ENCODE measurements at places on chromosomes 2 and 18.
A peak's percentile ranks its signal among the peaks of the same experiment; 100 is the strongest.

GRCh38 chr18:33583901-33584300, 5.9 kb downstream of the ASXL3 start:
- DNase-seq = no peak

DNA sequence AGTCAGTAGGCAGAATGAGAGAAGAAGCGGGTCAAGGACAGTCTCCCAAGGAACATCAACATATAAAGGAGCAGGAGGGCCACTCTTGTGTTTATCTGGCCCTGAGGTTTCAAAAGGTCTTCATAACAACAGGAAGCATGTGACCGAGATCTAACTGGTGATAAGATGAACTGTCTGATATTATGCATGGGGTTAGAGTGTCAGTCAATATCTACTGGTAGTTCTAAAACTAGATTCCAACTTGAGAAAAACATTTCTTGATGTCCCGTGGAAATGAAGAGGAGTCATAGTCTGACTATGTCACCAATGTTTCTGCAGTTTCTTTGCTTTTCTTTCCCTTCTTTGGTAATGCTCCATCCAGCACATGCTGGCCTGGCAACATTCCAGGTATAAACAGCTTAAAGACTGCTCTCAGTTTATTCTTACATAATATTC, 77.5 kb upstream of the ITPRID2 start:
- DNase-seq = no peak

DNA sequence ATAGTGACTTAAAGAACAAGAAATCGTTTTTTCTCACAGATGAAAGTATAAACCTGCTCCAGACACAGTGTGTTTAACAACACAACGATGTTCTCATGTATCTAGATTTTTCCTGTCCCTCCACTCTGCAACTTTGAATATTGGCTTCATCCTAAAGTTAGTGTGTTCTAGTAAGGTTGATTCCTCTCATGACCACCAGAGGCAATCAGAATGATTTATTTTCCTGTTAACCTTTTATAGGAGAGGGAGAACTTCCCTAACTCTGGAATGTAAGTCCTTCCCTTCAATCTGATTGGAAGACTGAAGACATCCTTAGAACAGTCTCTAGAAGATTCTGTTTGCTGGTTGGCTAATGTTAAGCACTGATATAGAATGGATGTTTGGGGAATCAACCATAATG, 41.0 kb upstream of the TAF4B start:
- no peak for DNase-seq

DNA sequence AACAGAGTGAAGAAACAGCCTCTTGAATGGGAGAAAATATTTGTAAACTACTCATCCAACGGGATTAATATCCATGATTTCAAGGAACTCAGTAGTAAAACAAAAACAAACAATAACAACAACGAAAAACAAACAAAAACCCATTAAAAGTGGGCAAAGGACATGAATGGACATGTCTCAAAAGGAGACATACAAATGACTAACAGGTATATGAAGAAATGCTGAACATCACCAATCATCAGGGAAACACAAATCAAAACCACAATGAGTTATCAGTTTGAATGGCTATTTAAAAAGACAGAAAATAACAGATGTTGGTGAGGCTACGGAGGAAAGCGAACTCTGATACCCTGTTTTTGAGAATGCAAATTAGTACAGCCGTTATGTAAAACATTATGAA, 224.8 kb upstream of the NRXN1 start:
- DNase-seq = no peak

GRCh38 chr2:24429197-24430074, 61.6 kb upstream of the NCOA1 start:
- DNase-seq = no peak

DNA sequence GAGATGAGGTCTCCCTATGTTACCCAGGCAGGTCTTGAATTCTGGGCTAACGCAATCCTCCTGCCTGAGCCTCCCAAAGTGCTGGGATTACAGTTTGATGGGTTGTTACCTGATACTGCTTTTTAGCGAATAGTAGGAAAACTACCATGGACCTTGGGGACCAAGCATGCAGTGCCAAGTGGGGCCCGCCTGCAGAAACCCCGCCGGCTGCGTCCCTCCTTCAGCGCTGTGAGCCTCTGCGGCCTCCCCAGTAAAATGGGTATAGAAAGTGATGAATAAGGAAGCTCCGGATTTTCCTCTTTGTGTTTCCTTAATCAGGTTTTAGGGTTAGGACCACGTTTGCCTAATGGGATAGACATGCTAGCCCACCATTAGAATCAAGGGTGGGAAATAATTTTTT, 30.4 kb downstream of the RAMP1 start:
- DNase-seq = no peak

DNA sequence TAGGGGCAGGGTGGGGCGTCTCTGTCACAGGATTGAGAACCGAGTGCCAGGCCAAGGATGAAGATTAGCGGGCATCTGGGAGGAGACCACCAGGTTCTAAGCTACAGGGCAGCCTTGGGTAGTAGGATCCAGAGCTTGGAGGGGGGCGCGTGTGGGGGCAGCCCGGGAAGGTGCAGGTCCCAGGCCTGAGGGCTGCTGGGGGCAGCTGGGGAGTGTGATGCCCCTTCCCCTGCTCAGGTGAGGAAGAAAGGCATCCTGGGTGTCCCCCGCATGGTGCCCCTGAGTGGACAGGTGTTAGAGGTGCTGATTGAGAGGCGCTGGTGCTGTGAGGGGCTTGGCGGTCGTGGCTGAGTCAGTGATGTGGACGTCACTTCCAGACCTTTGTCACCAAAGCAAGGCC, 33.9 kb upstream of the MBP start:
- DNase-seq = no peak

GRCh38 chr18:363301-364085, 95.6 kb upstream of the THOC1 start:
- DNase-seq = no peak

DNA sequence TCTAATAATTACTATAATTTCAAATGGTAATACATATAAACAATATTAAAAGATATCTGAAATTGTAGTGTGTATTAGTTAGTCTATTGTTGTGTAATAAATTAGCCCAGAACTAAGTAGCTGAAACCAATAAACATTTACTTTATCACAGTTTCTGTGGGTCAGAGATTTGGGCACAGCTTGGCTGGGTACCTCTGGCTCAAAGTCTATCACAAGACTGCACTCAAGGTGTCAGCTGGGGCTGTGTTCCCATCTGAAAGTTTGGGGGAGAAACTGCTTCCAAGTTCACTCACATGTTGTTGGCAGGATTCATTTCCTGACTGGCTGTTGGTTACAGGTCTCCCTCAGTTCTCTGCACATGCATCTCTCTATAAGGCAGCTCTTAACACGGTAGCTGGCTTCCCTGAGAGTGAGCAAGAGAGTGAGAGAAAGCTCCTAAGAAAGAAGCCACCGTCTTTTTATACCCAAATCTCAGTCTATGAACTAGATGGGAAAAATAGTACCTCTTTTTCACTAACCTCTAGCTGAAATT, 25.6 kb upstream of the WIPF1 start:
- no peak for DNase-seq

GRCh38 chr2:217086038-217086522, 226.2 kb upstream of the TNP1 start:
- no peak for DNase-seq

- no peak for DNase-seq
These were observed 10.3 kb downstream of the MBD5 start for GRCh38 chr2:148031152-148031551.

- no peak for DNase-seq
These were observed 335.1 kb upstream of the ZNF521 start for GRCh38 chr18:25686960-25687500.

GRCh38 chr2:232022718-232023117, 61.2 kb downstream of the DIS3L2 start:
- DNase-seq = no peak

GRCh38 chr2:118202707-118203303, 114.5 kb downstream of the INSIG2 start:
- DNase-seq = peak; percentile 29

DNA sequence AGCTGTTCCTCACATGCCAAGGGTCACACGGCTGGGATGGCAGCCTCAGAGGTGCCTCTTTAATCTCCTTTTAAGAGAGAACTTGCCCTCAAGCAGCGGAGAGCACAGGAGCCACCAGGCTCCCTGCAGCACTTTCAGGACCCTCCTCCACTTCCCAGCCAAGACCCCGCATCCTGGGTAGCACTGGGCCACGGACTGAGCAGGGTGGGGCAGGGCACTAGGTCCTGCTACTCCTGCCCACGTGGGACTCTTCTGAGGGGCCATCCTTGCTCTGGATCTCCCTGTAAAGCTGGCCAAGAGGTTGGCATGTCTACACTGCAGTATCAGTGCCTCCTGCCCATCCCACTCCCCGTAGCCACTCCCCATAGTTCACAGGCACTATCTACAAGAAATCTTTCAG, 175.3 kb upstream of the GLI2 start:
- no peak for DNase-seq

GRCh38 chr2:238589591-238590460, 163.1 kb downstream of the ASB1 start:
- DNase-seq = no peak

DNA sequence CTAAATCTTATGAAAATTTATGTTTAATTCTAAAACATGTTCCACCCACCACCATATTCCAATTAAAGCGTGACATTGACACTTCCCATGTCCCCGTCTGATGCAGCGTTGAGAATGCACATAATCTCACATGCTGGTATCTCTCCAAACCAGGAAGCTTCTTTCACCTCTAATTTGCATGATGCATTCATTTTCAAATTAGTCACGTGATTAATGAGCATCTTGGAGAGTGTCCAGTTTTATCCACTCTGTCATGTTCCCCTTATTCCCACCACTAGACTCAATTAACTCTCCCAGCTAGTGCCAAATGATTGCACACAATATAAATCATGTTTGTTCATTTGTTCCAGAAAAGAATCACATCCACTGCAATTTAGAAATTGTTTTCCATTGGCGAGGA, 105.8 kb downstream of the RIT2 start:
- no peak for DNase-seq

DNA sequence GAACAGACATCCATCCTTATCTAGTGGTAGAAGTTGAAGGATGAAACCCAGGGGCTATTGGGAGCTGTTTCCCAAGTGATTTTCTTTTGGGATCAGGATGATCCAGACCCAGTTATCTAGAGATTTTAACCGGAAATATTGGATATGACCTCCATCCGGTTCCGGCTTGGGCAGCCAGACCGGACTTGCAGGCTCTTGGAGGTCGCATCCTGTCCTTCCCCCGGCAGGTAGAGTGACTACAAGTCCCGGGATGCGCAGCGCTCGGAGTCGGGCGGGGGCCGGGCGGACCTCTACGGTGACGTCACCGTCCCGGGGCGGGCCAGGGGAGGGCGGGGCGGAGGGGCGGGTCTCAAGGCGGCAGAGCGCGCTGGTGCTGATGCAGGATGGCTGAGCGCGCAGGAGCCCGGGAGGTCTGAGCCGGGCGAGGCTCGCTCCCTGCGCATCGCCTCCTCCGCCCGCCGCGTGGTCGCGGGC, at the start of gene KIF5C:
KIF5C (plus strand) TSS at position 360 of the 474 bp plus-strand sequence. CDS start 391 bp downstream, outside the sequence.
- DNase-seq = peak; percentile 86

DNA sequence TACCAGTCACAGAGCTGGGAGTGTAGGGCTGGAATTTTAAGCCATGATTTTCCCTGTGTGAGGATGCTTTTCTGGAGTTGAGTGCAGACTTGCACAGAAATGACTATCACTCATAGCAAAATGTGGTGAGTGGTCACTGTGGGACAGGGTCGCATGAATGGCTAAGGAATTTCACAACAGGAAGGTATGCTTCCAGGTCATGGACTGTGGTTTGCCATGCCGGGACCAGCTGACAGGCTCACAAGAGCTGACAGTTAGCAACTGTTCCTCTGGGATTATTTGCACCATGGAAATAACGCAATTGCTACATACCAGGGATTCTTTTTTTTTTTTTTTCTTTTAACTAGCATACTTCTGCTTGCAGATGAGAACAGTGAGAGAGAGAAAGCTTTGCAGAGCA, 3.8 kb upstream of the UXS1 start:
- no peak for DNase-seq

- no peak for DNase-seq
These were observed 63.8 kb downstream of the ARL6IP6 start for GRCh38 chr2:152782171-152782570.

DNA sequence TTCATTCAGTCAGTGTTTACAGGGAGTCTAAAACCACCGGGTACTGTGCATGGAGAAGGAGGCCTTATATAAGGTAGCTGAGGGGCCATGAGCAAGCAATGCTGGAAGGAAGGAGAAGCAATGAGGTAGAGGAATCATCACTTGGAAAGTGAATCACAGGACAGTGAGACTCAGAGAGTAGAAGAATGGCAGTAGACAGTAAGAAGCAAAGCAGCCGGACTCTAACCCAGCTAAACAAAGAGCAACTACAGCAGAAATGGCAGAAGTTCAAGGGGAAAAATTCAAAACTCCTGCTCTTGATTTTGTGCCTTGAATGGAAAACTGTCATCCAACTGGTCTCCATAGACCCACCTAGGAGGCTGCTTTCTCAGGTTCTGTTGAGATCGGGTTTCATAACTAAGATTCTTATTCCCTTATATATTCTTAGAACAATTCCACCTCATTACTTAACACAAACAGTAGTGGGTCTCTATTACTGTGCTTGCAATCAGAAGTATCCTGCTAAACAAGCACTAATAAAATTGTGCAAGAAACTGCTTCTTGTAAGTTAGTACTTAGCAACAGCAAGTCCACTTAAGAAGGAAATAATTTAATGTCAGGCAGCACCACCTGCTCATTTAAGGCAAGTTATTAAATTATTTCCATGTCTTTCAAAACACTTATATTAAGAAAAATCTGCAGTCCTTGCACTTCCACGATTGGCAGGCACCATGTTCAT, 68.0 kb downstream of the RBMS1 start:
- no peak for DNase-seq

GRCh38 chr2:88329815-88330603, 122.5 kb downstream of the FOXI3 start:
- no peak for DNase-seq

DNA sequence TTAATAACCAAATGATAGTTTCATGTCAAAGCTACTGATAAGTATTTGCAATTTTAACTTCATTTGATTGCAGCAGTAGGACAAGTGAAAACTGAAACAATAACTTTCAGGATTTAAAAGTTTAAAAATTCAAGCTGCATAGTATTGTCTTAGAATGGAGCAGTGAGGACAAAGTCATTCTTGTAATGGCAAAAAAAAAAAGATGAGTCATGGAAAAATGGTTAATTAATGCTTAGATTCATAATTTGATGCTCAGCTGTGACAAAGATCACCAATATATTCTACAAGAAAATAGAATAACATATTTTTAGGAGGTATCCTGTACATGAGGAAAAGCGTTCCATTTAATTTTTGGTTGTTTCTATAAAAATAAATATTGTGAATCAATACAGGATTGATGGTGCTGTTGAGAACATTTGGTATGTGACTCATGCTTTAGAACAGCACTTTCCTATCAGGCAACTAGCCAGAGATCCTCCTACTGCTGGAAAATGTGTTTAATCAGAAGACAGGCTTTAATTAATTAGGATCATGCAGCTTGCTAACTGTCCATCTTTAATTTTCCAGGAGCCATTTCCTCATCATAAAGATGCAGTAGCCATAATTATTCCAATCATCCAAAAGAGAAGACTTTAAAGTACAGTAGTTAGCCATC, 239.0 kb upstream of the MMADHC start:
- no peak for DNase-seq

- no peak for DNase-seq
These were observed 9.8 kb downstream of the MCEE start for GRCh38 chr2:71120195-71120594.

GRCh38 chr18:49976795-49977560, 163.6 kb upstream of the ACAA2 start:
- no peak for DNase-seq

- no peak for DNase-seq
These were observed 28.2 kb upstream of the ACAA2 start for GRCh38 chr18:49841236-49842217.

Data from T-helper 17 cell (primary cell).